Stimulated activated naive CD8-positive, alpha-beta T cell treated with anti-CD3 and anti-CD28 coated beads, Interleukin-15, Interleukin-2, amounts not matched to agents 100 U/mL and 50 U/mL, for 24 hours (primary cell): ENCODE measurements at places on chromosomes 6 and 20.

DNA sequence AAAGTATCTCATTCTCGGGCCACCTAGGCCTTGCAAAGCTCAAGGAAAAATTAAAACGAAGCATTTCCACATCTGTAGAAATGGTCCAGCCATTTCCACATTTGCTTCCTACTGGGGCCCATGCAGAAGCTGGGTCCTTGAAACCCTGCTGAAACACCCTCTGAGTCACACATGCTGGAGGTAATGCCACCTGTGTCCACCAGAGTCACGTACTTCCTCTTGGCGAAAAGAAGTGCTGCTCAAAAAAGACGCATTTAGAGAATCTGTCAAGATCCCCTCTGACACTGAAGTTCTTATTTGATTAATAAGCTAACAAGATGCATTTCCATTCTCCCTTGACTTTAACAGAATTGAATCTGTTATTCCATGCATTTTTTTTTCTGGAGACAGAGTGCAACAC is 423.2 kb downstream of the PREX1 start:
- DNase-seq: no peak

- DNase-seq: no peak
Observed at GRCh38 chr6:53854843-53855567, 60.2 kb downstream of the LRRC1 start.

DNA sequence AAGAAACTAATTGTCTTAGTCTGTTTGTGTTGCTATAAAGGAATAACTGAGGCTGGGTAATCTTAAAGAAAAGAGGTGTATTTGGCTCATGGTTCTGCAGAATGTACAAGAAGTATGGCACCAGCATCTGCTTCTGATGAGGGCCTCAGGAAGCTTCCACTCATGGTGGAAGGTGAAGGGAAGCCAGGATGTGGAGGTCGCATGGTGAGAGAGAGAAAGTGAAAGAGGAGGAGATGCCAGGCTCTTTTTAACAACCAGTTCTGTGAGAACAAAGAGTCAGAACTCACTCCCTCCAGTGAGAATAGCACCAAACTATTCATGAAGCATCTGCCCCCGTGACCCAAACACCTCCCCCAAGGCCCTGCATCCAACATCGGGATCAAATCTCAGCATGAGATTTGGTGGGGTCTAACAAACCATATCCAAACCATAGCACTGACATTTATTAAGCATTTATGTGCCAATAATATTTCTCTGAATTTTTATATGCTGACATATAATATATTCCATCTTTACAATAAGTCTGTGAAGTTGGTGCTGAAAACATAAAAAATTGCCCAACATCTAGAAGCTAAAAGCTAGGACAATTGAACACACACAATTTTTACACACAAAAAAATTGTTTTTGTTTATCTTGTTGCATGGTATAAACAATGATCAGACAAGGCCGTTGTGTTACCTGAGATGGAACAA is 29.2 kb upstream of the BTN3A2 start:
- no peak for DNase-seq

- DNase-seq: no peak
Observed at GRCh38 chr20:16530201-16530681, 43.0 kb downstream of the KIF16B start.
